Stimulated activated effector memory CD8-positive, alpha-beta T cell treated with anti-CD3 and anti-CD28 coated beads, Interleukin-12 subunit alpha, Interleukin-12 subunit beta, amount 100 ng/mL, for 72 hours (primary cell): ENCODE measurements at places on chromosomes 1 and 21.

DNA sequence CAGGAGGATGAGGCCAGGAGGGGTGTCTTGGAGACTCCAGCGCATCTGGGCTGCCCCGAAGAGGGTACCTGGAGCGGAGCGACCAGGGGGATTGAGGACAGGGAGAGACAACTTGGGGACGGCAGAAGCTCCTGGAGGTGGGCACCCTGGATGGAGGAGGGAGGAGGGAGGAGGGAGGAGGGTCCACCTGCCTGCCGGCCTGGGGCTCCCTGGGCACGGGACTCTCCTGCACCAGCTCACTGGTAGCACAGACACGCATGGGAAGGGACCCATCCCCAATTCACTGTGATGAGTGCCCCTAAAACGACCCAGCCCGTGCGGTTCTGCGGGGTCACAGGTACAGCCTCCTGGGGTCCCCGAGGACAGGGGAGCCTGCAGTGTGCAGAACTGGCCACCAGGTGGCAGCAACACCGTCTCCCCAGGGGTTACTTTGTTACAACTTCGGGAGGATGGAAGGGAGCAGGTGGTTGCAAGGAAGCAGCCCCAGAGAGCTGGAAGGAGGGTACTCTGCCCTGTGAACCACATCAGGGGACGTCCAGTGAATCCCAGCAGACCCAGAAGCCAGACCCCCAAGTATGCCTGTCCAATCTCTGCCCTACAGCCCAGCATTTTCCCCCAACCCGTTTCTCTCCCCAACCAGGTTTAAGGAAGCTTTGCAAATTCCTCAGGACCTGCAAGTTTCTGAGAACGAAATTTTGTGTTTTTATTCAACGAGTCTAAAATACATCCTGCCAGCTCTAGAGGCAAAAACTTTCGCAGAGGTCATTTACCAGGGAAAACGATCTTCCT is 482.4 kb downstream of the NPHP4 start:
- peak; percentile 87 for DNase-seq

DNA sequence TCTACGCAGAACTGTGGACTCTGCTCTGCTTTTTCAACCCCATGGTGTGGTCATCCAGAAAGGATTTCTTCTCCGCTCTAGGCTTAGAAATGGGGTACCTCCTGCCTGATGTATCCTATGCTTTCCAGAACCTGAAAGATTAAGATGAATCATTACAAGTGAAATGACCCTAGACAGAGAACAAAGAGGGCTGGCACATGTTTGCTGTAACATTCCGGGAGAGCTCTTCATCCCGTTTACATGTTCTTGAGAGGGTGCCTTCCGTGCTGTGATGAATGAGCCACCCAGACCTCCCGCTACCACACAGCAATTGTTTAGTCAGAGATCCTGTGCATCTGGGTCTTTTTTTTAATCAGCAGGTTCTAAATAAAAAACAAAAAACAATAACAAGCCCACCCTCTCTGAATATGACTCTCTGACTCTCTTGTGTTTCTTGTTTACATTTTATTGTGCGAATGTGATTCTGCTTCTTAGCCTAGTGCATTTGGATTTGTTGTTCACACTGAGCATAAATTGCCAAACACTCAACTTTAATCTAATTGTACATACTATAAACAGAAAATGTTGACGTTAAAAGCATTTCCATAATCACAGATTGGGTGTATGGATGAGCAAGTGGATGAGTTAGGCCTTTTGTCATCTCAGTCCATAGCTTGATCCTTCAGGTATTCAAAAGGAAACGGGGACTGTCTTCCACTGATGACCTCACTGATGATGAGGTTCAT is 87.1 kb downstream of the GPR88 start:
- DNase-seq, result no peak

- no peak for DNase-seq
Observed at GRCh38 chr1:210123924-210124589, 108.5 kb upstream of the SERTAD4 start.

- DNase-seq, result no peak
Observed at GRCh38 chr1:22418312-22418711, 33.3 kb upstream of the ZBTB40 start.

GRCh38 chr1:205975387-205975998 is 27.7 kb downstream of the RAB7B start:
- no peak for DNase-seq

GRCh38 chr1:81155131-81155530 is 645.6 kb upstream of the ADGRL2 start:
- no peak for DNase-seq

DNA sequence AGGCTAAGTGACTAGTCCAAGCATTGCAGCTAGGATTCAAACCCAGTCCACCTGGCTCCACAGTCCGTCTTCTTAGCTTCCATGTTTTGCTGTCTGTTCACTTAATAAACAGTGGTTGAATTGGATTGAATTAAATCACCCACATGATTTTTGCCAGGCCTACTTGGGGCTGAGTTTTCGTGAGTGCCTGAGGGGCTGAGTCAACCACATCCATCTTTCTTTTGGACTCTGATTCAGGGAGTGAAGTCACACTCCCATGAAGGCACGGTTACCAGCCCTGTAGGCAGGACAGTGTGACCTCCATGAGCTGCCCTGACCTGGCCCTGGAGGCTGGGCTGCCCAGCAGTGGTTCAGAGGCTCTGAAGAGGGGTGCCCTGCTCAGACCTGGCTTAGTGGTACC is 123.7 kb downstream of the ACTL8 start:
- DNase-seq, result no peak

DNA sequence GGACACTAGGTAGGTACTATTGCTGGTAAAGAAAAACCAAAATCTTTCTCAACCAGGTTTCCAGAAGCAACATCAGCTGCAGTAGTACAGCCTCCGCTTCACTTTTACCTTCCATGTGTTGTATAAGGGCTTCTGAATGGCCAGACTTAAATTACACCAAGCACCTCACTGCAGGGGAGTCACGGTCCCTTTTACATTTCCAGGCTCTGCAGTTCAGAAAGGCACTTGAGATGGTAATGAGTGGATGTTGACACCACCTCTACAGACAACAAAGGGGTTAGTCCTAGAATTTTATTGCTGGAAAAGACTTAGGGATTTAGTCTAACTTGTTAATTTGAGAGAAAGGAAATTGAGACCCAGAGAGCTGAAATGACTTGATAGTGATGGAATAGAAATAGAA is 12.0 kb upstream of the DUSP12 start:
- DNase-seq, result no peak

- DNase-seq, result no peak
Observed at GRCh38 chr1:226870026-226870400, 403 bp upstream of the PSEN2 start.

DNA sequence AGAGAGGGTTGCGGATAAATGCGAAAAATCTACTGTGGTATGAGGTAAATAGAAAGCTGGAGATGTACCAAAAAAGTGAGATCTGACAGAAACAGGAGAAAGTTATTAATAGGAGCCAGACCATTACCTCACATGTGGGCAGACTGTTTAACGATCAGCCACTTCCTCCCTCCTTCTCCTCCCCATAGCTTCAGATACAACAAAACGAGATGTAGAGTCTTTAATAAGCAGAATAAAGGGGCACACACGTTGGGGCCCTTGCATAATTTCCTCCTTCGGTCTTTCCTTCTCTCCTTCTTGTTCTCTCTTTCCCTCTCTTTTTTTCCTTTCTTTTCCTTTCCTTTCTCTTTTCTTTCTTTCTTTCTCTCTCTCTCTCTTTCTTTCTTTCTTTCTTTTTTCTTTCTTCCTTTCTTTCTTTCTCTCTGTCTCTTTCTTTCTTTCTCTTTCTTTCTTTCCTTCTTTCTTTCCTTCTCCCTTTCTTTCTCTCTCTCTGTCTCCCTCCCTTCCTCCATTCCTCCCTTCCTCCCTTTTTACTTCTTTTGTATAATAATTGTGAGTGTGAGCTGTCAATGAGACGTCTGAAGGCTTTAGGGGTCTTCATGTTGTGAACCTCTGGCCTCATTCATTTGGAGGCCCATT is 242.1 kb downstream of the GRIK1 start:
- DNase-seq, result no peak

DNA sequence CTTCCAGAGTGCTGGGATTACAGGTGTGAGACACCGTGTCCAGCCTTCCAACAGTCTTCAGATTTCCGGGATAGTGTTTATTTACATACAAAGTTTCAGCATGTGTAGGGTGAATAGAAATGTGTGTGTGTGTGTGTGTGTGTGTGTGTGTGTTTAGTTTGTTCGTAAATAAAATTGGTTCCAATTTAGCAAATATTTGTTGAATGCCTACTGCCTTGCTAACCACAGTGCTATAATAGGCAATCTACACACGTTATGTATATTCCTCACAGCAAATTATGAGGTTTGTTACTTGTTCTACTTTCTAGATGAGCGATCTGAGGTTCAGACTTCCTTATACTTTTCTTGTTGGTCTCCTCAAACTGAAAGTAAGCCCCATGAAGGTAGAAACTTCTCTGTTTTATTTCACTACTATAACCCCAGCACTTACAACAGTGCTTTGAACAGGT is 32.8 kb upstream of the EPS15 start:
- no peak for DNase-seq
